ENCODE measurements at places on chromosomes 7 and 10. TPM values are rescaled to one million over a fixed set of nuclear protein-coding genes. Genes with fewer than 3 reads are reported as not detected.
A peak's percentile ranks its signal among the peaks of the same experiment; 100 is the strongest.

DNA sequence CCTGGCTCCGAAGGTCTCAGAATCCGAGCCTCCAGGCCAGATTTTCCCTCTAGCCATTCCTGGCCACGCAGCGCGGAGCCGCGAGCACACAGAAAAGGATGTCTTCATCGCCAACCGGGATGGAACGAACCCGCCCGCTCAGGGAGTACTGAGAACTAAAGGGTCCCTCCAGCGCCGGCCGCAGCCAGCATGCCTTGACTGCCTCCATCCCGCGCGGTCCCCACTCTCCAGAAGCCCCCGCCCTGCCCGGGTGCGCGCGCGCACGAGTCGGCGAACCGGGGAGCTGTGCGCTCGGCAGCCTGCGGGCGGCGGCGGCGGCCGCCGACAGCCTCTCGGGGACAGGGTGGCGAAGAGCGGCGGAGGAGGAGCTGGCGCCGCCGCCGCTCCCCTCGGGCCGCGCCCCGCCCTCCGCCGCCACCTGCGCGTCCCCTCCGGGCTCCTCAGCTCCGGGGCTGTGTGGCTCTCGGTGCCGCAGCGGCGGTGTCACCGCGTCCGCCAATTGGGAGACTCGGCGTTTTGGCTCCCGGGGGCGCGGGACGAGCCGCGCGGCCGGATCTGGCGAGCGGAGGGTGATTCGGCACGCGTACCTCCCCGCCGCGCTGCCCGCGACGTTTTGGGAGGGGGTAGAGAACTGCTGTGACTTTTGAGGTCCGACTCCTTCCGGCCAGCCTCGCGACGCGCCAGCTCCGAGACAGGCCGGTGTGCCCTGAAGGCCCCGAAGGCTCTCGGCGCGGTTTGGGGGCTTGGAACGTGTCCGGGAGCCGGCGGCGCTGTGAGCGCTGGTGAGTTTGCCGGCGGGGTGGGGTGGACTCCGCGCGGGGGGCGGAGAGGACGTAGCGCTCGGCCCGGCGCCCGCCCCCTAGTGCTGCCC lies 453 bp upstream of the GALNT17 start:
- DNase-seq = no peak

GRCh38 chr10:50310560-50311174 lies 59.4 kb upstream of the ASAH2 start:
- DNase-seq = no peak

ZNF503 gene
- 3.6 TPM for total RNA-seq

- DNase-seq = no peak
Observed at GRCh38 chr7:46179061-46179610, 258.1 kb upstream of the IGFBP3 start.

EGFR gene
- 65.0 TPM for total RNA-seq

DNA sequence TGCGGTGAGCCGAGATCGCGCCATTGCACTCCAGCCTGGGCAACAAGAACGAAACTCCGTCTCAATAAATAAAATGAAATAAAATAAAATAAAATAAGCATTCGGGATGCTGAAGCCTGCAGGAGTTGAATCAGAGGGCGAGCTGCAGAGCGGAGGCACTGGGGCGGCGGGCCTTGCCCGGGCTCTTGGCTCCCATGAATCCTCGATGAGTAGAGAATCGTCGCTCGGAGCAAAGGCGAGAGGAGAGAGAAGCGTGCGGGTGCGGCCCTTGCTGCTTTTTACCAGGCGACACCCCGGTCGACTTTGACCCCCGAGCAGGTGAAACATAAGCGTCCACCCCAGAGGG lies 168.3 kb downstream of the UBE2H start:
- no peak for DNase-seq

TAS2R5 gene
- total RNA-seq = 2.4 TPM

PDE1C gene
- total RNA-seq = 30.1 TPM

GRCh38 chr7:131095346-131095745 lies 232.3 kb upstream of the MKLN1 start:
- no peak for DNase-seq

DNA sequence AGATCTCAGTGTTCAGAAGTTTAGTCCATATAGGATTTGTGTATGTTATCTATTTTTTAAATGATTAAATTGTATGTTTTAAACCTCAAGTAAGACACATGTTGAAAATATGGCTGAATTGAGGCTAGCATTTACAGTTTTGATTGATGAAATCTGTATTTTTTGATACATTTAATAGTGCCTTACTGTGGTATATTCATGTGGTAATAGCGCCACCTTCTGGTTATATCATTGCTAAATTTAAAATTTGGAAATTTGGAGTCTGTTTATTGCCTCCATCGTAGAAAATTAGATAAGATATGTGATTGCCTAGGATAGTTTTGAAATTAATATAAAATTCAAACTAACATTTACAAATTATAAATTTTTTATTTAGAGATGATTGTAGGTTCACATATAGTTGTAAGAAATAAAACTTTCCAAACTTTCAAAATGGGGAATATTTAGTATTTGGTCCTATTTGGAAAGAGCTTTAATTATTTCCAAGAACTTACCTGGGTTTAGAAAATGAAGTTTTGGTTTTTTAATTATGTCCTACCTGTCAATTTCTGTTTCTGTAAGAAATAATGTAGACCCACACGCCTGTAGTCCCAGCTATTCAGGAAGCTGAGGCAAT lies 19.1 kb upstream of the ARMS2 start:
- DNase-seq = no peak

GRCh38 chr7:707296-708000 lies 19.1 kb upstream of the DNAAF5 start:
- DNase-seq = peak; percentile 7

GRCh38 chr7:13241416-13241815 lies 554.0 kb downstream of the ARL4A start:
- no peak for DNase-seq

SFTPA2 gene
- not detected for total RNA-seq

- no peak for DNase-seq
Observed at GRCh38 chr10:43863859-43864591, 215.3 kb upstream of the ZNF32 start.

- no peak for DNase-seq
Observed at GRCh38 chr10:33365871-33366411, 31.5 kb upstream of the NRP1 start.

GRCh38 chr10:61197057-61197456 lies 253.1 kb upstream of the RHOBTB1 start:
- no peak for DNase-seq

GRCh38 chr7:2257651-2258050 lies 15.6 kb downstream of the NUDT1 start:
- no peak for DNase-seq

ZNF467 gene
- total RNA-seq = 5.9 TPM

DNA sequence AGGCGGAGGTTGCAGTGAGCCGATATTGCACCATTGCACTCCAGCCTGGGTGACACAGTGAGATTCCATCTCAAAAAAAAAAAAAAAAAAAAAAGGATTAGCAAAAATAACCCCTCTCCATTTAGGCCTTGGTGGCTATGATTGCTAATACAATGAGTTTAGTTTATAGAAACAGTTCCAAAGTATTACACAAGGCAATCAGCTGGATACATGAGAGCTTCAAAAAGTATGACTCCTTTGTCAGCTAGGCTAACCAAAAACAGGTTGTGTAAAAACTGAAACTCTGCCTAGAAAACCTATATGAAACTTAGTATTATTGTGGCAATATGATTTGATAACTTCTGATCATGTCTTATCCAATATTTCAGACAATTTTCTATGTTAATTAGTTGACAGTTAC lies 57.2 kb downstream of the SUGCT start:
- DNase-seq = no peak

TDRD1 gene
- 0.33 TPM for total RNA-seq

SNX10 gene
- total RNA-seq = 24.6 TPM

PNLIP gene
- total RNA-seq = not detected

DNA sequence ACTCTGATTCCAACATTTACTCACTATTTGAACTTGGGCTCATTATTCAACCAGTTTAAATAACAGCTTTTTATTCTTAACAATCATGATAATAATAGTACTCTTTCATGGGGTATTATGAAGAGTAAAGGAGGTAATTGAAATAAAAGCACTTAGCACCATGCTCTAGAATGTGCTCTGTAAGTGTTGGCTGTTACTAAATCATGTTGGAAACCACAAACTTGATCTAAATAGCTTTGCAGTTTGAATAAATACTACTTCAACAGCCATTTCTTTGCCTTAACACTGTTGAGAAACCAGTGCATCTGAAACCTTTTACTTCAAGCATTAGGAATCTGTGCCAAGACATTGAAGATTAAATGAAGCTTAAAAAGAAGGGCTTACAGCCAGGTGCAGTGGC lies 7.9 kb upstream of the UPF2 start:
- no peak for DNase-seq

PDSS1 gene
- total RNA-seq = 2.7 TPM

GRCh38 chr7:8418629-8419245 lies 14.7 kb upstream of the NXPH1 start:
- peak; percentile 25 for DNase-seq

- DNase-seq = no peak
Observed at GRCh38 chr7:83161186-83161585, 1.5 kb downstream of the PCLO start.

MYOF gene
- 131 TPM for total RNA-seq

DNA sequence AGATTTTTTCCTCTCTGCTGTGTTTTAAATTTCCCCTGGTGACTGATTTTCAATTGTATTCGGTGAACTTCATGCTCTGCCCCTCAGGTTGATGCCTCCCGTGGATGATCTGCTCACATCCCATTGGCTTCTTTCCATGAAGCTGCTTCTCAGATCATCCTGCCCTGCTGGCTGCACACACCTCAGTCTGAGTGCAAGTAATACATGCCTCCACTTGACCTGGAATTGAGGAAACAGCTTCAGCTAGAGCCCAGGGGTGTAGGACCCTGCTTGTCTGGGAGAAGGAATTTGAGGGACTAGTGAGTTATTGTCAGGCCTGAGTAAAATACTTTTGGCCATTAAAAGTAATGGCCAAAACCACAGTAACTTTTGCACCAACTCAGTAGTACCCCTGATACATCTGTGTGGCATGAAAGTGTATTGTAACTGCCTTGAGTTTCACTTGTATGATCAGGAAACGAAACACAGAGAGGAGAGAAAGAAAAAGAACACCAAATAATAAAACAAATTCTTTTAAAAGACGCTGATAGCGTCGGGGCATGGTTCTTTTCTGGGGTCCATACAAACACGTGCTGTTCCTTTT lies 49.4 kb downstream of the SPAM1 start:
- DNase-seq = no peak

DNA sequence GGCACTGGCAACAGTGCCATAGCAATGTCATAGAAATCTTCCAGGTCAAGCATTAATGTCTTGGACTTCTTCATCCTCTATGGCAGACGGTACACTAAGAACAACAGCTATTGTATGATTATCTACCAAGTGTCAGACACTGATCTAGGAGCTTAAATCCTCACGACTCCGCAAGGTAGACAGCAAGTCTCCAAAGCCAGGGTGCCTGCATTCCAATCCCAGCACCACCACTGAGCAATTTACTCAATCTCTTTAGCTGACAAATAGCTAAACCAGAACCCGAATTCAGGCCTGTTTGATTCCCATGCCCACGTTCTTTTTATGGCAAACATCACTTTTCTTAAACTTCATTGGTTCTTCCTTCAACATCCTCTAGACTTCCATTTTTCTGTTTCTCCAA lies 31.8 kb downstream of the DNMBP start:
- DNase-seq = no peak

DNA sequence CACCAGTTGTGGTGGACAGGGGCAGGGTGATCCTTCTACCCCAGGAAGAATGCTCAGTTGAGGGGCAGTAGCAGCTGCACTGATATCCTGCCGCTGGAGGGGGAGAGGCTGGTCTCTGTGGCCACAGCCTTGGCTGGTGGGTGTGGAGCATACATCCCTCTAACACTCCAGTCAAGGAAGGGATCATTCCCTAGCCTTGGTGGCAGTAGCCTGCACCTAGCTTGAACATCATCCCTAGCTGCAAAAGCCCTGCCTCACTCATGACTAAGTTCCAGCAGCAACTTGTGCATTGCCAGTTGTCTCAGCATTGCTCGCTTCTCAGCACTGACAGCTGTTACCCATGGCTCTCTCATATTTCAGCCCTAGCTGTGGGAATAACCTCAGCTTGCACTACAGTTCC lies 688.9 kb upstream of the POT1 start:
- DNase-seq = no peak

DNA sequence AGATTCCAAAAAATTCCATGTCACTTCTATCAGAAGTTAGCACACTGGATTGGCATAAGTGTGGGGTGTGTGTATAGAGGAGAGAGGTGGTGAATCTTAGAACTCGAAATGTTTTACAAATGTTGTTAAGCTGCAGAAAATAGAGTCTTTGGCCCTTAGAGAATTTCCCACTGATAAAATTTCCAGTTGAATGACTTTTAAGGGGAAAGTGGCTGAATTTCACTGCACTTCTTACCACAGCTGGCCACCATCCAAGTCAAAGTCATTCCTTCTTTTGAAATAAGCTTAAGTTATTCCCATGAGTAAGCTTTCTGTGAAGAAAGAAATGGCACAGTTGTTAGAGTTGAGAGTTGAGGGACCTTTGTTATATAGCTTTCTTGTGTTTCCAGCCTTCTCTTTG lies 13.9 kb downstream of the VCL start:
- DNase-seq = no peak

DNA sequence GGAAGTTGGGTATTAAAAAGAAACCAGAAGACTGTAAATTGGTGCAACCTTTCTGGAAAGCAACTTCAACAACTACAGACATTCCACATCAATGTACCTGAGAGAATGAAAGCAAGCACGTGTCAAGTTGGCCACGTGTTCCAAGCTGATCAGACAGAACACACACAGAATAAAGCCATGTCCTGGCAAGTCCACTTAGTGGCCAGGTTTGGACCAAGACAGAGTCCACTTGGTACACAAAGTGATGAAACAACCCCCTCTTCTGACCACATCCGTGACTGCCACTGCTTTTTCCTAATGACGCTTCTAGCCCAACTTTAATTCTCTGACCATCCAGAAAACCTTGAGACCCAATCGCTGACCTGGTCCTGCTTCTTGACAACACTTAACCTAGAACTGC lies 109.4 kb downstream of the ABLIM1 start:
- peak; percentile 34 for DNase-seq

DNA sequence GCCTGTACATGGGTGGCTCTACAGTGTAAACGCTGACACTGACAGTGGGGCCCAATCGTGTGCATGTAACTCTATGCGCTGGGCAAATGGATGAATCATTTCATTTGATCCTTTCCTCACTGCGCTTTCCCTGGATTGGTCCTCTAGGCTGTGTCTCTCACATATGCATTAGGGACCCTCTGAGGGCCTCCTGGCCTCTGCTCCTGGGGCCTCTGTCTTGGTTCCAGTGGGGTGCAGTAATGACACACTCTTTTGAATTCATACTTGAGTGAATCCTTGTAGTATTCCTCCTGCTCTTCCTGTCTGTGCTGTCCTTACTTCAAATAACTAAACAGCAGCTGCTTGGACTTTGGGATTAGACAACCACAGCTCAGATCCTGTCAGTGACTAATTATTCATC lies 176.5 kb upstream of the ADO start:
- no peak for DNase-seq
